ENCODE measurements at places on chromosomes 2 and 18.
A peak's percentile ranks its signal among the peaks of the same experiment; 100 is the strongest.

DNA sequence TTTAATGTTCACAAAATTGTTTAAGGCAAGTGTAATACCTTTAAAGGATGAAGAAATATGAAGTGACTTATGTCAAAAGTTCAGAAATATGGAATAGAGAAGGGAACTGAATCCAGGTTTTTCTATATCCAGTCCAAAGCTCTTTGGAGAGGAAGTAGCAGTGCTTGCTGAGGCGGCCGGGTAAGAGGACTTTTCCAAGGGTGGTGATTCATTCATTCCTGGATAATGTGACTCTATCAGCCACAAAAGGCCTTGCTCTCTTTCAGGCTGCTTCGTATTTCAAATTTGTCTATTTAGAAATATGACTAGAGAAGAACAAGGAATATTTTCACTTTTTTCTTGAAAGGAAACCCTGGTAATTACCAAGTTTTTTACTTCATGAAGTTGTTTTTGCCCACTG lies 830.1 kb upstream of the ZEB2 start:
- no peak for DNase-seq

GRCh38 chr2:193774166-193774565 lies 1579.4 kb upstream of the TMEFF2 start:
- DNase-seq, result no peak

- DNase-seq, result no peak
These were observed 16.3 kb downstream of the MGAT5 start for GRCh38 chr2:134269972-134270735.

- no peak for DNase-seq
These were observed 593 bp downstream of the SP140L start for GRCh38 chr2:230327418-230328154.

DNA sequence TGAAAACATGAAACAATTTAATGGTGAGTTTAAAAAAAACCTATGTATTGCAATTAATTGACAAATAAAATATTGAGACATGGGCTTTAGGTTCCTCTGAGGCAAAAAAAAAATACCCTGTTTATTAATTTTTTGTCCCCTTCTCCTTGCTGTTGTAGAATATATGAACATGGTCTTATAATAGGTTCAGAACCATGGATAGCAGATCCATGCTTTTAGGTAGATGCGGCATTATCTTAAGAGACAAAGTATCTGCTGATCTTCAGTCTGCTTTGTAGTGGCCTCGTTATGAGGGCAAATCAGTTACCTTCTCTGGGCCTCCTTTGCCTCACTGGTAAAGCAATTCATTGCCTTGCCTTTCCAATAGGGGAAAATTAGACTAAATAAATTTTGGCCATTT lies 850.7 kb downstream of the NRXN1 start:
- no peak for DNase-seq

GRCh38 chr2:167652401-167652800 lies 595.0 kb downstream of the STK39 start:
- no peak for DNase-seq

GRCh38 chr2:209726311-209726710 lies 45.3 kb upstream of the UNC80 start:
- DNase-seq, result no peak

DNA sequence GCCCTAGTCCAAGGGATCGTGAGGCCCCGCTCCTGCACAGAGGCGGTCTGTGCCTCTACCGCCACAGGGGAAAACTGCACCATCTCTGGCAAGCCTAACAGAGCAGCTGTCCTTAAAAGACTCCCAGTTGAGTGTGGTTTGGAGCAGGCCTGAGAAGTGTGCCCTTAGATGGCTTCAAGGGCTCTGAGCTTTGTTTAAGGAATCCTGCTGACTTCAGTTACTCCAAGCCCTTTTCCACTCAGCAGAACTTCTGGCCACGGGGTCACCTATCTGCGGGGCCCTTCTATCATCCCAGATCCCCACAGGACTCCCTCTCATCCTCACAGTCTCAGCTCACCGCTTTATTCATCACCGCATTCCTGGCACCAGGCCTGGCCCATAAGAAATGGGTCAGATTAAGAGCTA lies 131.5 kb downstream of the CCDC74A start:
- DNase-seq, result no peak

DNA sequence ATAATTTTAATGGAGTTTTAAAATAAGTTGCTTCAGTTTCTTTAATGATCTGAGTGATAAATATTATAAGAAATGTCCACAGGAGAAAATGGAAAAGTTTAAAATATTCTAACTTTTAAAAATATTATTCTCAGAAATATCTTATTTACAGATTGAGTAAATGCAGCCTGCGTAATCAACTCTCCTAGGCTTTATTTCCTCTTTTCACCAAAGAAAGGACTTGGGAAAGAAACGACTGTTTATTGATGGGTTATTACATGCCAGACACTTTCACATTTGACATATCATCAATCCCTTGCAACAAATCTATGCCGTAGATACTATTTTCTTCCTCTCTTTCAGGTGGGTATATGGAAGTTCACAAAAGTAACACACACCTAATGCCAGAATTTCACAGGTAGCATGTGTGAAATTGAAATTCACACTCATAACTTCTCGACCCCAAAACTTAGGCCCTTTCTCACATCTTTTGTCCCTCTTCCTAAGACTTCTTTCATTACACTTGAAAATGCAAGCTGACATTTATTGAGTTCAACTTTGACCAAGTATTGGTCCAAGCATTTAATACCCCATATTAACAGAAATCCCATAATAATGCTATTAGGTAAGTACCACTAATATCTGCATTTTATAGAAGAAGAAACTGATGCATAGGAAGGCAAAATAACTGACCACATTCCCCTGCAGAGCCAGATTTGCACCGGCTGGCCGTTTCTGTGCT lies 49.2 kb downstream of the MYOM1 start:
- no peak for DNase-seq

GRCh38 chr18:25186871-25187270 lies 165.1 kb downstream of the ZNF521 start:
- DNase-seq, result no peak

DNA sequence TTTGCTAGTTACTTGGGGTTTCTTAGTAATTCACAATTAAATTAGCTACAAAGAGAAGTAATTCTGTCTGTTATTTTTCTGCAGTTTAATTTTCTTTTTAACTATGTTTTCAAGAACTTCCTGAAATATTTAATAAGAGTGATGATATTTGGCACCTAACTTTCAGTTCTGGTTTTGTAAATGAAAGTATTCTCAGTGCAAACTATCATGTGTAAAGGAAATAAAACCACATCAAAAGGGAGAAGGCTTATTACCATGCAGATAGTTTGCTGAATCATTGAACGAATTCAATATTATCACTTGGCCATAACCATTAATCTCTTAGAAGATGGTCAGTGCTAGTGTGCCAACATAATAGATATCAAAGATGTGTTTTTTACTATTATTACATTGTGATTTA lies 29.2 kb downstream of the DYTN start:
- no peak for DNase-seq

DNA sequence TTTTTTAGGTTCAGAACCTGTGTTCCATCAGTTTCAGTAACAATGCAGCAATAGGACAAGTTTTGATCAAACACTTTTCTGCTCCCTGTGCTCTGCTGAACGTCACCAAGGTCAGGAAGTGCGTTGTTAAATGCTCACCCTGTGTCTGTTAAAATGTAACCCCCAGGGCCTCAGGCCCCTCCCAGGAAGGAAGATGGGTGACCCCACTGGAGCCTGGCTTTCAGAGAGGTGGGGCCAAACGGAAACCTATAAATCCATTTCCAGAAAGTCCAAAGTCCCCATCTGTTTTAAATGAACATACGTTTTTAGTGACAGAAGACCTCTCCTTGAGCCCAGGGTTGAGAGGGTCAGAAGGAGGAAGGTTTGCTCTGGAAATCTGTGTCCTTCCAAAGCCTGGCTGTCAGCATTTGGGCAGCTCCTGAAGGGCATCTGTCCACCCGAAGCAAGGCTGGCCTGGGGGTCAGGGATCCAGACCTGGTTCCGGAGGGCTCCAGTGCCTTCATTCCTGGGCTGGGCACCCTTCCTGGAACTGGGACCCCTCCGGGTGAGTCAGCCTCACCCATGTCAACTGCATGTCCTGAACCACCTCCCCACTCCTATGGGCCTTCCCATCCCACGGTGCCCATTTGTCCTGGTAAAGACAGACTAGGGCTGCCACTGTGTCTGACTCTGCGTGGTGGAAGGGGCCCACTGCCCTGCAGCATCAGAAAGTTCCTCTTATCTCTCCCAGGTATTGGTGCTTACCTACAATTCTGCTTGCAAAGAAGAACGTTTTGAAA lies 117.4 kb upstream of the COPS8 start:
- DNase-seq, result no peak

- DNase-seq, result no peak
These were observed 42.1 kb downstream of the INSIG2 start for GRCh38 chr2:118130385-118130784.

DNA sequence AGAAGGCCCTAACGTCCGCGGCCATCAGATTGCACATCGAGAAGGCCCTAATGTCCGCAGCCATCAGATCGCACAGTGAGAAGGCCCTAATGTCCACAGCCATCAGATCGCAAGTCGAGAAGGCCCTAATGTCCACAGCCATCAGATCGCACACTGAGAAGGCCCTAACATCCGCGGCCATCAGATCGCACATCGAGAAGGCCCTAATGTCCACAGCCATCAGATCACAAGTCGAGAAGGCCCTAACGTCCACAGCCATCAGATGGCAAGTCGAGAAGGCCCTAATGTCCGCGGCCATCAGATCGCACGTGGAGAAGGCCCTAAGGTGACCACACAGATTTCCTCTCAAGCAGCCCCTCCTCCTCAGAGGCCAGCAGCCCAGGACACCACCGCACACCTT lies 193.2 kb upstream of the PXDN start:
- DNase-seq, result no peak

DNA sequence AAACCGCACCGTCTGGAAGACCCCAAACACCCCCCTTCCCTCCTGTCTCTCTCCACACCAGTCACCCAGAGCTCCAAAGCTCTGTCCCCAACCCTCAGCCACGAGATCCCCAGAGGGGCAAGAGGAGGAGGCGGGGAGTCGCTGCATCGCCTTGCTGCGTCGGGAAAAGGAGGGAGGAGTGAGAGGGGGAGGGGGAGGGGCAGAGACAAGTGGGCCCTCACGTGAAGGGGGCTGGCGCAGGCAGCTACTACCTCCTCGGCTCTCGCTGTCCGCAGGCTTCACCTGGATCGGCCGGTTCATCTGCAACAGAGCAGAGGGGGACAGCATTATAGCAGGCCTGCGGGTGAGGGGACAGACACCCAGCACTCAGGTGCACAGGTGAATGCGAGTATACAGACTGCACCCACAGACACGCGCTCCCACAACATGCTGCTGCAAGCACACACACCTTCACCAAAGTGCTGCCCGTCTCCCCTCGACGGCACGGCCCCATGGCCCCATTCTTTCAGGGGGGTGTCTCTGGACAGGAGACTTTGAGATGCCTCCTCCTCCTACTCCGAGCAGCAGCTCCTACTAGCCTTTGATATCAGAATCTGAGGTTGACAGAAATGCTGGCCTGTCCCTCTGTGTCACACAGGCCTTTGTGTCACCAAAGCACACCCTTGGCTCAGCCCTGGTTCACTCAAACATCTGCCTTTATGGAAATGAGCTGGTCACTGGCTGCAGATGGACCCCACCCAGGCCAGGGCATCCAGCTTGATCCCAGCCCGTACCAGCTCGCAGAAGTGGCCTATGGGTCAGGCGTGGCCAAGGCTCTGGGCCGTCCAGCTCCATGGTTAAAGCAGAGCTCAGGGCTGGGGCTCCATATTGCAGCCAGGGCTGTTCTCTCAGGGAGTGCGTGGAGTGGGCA lies 243.8 kb downstream of the CELF4 start:
- no peak for DNase-seq

GRCh38 chr2:170201734-170202393 lies 23.9 kb downstream of the MYO3B start:
- no peak for DNase-seq

GRCh38 chr2:61670591-61671501 lies 132.7 kb upstream of the XPO1 start:
- DNase-seq, result peak; percentile 15

Data from kidney capillary endothelial cell (primary cell).